Chondrocyte (in vitro differentiated cells): ENCODE measurements at places on chromosomes 7 and 10. TPM values are rescaled to one million over a fixed set of nuclear protein-coding genes. Genes with fewer than 3 reads are reported as not detected.
A peak's percentile ranks its signal among the peaks of the same experiment; 100 is the strongest.

GRCh38 chr7:44294325-44295069 is 30.9 kb downstream of the CAMK2B start:
- no peak overlapping the region for H3K27ac ChIP-seq
- no peaks in the 10 kb centered on the region for H3K4me1 ChIP-seq
- no peak overlapping the region for H3K4me3 ChIP-seq
- DNase-seq = no peak
- peaks cover 4% of the 10 kb centered on the region for H3K36me3 ChIP-seq

- H3K4me1 ChIP-seq = no peaks in the 10 kb centered on the region
- no peaks in the 10 kb centered on the region for H3K27me3 ChIP-seq
- H3K27ac ChIP-seq = no peak overlapping the region
- peaks cover 2% of the 10 kb centered on the region for H3K36me3 ChIP-seq
Measured at GRCh38 chr10:35027567-35027966, 62.6 kb downstream of the CUL2 start.

- H3K4me1 ChIP-seq = peaks cover 21% of the 10 kb centered on the region
- no peak overlapping the region for H3K4me3 ChIP-seq
- no peak for DNase-seq
- no peaks in the 10 kb centered on the region for H3K27me3 ChIP-seq
- H3K36me3 ChIP-seq = no peaks in the 10 kb centered on the region
Measured at GRCh38 chr7:13834328-13834761, 155.1 kb downstream of the ETV1 start.

GRCh38 chr10:72765051-72765745 is 73.3 kb downstream of the MCU start:
- H3K27me3 ChIP-seq = no peaks in the 10 kb centered on the region
- peaks cover 46% of the 10 kb centered on the region for H3K4me1 ChIP-seq
- DNase-seq = no peak
- H3K4me3 ChIP-seq = no peak overlapping the region
- peak overlapping the region; percentile 49 for H3K27ac ChIP-seq

GRCh38 chr7:120941064-120941463 is 9.5 kb upstream of the ING3 start:
- no peak for DNase-seq
- no peak overlapping the region for H3K27ac ChIP-seq
- peaks cover 4% of the 10 kb centered on the region for H3K27me3 ChIP-seq
- no peaks in the 10 kb centered on the region for H3K36me3 ChIP-seq

DNA sequence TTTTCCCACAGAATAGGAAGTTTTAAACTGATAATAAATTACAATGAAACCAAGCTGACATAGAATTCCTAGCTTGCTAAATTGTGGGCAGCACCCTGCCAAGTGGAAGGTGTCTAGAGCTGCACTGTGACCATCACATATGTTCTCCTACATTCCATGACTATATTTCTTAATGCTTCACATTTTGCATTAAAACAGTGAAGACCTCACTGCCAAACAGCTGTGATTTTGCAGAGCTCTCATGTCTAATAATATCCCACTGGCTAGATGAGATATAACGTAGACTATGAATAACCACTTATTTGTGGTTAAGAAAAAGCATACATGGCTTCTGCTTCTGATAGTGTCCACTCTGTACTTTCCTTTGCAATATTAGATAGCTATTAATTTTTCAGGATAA is 228.3 kb upstream of the TEX47 start:
- H3K27ac ChIP-seq = no peak overlapping the region
- no peaks in the 10 kb centered on the region for H3K27me3 ChIP-seq
- no peaks in the 10 kb centered on the region for H3K36me3 ChIP-seq

DNA sequence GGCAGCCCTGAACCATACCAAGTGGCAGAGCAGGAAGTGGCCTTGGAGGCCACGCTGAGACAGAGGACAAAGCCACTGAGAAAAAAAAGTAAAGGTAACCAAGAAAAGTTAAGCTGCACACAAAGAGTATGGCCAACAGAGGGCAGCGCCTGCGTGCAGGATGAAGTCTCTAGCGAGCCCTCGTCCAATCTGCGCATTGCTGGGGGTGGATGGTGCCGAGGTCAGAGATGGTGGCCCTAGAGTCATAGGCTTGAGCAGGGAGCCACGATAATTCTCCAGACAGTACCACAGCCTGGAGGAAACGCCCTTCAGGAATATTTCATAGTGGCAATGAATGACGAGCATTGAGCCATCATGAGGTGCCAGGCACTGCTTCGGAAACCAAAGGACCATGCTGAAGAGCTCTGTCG is 9.7 kb downstream of the ATP6V0E2 start:
- peaks cover 35% of the 10 kb centered on the region for H3K4me1 ChIP-seq
- H3K36me3 ChIP-seq = no peaks in the 10 kb centered on the region
- no peak overlapping the region for H3K4me3 ChIP-seq
- no peak for DNase-seq
- H3K27me3 ChIP-seq = no peaks in the 10 kb centered on the region

DNA sequence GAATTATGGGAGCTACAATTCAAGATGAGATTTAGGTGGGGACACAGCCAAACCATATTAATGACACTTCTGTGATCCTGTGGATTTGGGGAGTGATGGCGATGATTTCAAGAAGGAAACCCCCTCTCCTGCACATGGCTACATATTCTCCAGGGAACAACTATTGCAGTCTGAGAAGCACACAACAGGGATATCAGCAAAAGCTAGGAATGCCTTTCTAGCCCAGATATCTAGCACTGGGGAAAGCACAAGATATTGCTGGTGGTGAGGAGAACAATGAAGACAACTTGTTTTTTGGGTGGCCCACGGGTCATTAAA is 24.3 kb downstream of the EPDR1 start:
- no peak overlapping the region for H3K4me3 ChIP-seq
- no peak for DNase-seq
- no peaks in the 10 kb centered on the region for H3K36me3 ChIP-seq
- peaks cover 11% of the 10 kb centered on the region for H3K4me1 ChIP-seq

DNA sequence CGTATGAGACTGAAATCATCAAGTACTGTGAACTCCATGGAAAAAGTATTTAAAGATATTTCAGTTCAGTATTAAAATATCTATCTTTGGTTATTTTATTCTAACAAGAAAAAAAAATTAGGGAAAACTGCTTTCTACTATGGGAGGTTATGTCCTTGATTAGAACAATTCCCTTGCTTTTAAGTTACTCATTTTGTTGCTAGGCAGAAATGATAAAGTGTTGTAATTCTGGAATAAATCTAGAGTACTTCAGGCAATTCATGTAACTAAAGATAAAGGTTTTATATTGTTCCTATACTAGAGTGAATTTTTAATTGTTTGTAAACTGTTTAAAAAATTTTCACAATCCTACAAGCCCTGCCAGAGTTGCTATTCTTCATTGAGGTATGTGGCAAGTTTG is 92.0 kb downstream of the BBS9 start:
- H3K27me3 ChIP-seq = no peaks in the 10 kb centered on the region
- H3K4me1 ChIP-seq = peaks cover 4% of the 10 kb centered on the region
- no peaks in the 10 kb centered on the region for H3K36me3 ChIP-seq
- H3K27ac ChIP-seq = no peak overlapping the region

DNA sequence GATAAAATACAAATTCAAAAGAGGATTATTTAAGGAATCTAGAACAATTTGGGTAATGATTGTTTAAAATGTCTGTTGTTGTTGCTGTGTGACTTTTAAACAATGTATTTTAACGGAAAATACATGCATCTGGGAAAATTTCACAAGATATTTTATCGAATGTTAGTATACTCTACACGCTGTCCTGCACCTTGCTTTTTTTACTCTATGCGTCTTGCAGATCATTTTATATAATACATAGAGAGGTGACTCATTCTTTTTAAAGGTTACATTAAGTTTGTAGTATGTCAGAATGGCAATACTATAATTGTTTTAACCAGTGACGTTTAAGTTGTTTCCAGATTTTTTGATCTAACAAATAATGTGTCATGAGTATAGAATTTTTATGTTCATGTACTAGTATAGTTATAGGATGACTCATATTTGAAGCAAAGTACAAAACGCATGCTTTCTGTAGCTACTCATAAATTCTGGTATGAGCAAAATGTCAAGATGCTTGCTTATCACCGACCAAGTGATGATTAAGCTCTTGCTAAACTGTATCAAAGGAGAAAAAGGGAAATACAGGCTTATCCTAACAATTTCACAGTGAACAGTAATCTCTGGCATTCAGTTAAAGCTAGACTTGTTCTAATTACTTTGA is 4.9 kb downstream of the DKK1 start:
- peaks cover 62% of the 10 kb centered on the region for H3K4me1 ChIP-seq
- peak overlapping the region; percentile 93 for H3K27ac ChIP-seq
- H3K27me3 ChIP-seq = no peaks in the 10 kb centered on the region
- DNase-seq = no peak
- H3K4me3 ChIP-seq = peak overlapping the region; percentile 40

DNA sequence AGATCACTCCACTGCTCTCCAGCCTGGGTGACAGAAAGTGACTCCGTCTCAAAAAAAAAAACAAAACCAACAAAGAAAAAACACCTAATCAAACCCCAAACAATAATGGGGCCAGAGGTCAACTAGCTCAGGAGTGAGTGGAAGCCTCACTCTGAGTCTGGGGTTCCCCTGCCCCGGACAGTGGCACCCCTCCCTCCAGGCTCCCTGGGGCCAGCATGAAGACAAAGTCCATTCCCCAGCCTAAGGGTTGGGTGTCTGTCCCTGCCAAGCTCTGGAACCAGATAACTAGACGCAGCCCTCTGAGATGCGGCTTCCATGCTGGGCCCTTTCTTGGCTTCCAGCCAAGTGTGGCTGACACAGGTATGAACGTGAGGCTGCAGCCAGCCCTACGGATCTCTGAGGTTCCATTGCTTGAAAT is 1.7 kb upstream of the FUOM start:
- DNase-seq = no peak
- no peaks in the 10 kb centered on the region for H3K4me1 ChIP-seq
- H3K27ac ChIP-seq = no peak overlapping the region
- no peaks in the 10 kb centered on the region for H3K27me3 ChIP-seq
- H3K36me3 ChIP-seq = peaks cover 14% of the 10 kb centered on the region

DNA sequence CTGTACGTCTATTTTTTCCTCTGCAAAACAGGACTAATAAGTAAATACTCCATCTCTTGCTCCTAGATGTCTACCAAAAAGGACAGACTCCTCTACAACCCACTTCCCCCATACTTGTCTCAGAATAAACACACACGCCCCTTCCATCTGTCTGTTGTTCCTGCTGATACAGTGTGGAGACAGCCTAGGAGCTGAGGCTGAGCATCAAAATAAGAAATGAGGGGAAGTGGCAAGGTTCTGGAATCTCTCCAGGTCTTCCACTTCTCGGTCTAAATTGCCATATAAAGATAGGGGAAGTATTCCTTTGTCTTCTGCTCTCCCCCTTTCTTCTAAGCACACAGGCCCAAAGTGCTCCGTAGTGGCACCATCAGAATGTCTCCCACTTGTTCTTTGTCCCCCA is 30.8 kb upstream of the VSIR start:
- H3K4me3 ChIP-seq = no peak overlapping the region
- H3K4me1 ChIP-seq = no peaks in the 10 kb centered on the region
- H3K36me3 ChIP-seq = no peaks in the 10 kb centered on the region
- no peak for DNase-seq

DNA sequence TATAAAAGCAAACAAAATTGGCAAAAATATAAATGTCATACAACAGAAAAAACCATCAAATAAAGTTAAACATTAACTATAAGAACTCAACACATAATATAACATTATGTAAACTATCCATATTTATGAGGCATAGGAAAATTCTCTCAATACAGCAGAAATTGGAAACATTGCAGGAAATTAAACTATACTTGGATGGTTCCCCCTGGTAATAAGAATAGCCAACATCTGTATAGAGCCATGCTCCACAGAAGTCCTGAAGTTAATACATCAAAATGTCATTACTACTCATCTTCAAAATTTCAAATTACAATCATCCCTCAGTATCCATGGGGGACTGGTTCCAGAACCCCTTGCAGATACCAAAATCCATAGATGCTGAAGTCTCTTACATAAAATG is 350.5 kb downstream of the PARD3 start:
- no peak overlapping the region for H3K27ac ChIP-seq
- H3K36me3 ChIP-seq = no peaks in the 10 kb centered on the region
- H3K4me3 ChIP-seq = no peak overlapping the region
- no peak for DNase-seq

- H3K4me3 ChIP-seq = no peak overlapping the region
- no peak overlapping the region for H3K27ac ChIP-seq
- no peak for DNase-seq
- no peaks in the 10 kb centered on the region for H3K27me3 ChIP-seq
- no peaks in the 10 kb centered on the region for H3K36me3 ChIP-seq
- H3K4me1 ChIP-seq = no peaks in the 10 kb centered on the region
Measured at GRCh38 chr7:158121441-158122045, 466.1 kb downstream of the PTPRN2 start.

- peak overlapping the region; percentile 82 for H3K27ac ChIP-seq
- H3K36me3 ChIP-seq = peaks cover 4% of the 10 kb centered on the region
- peaks cover 55% of the 10 kb centered on the region for H3K4me1 ChIP-seq
- DNase-seq = no peak
Measured at GRCh38 chr10:58637352-58637751, 124.7 kb downstream of the BICC1 start.

DNA sequence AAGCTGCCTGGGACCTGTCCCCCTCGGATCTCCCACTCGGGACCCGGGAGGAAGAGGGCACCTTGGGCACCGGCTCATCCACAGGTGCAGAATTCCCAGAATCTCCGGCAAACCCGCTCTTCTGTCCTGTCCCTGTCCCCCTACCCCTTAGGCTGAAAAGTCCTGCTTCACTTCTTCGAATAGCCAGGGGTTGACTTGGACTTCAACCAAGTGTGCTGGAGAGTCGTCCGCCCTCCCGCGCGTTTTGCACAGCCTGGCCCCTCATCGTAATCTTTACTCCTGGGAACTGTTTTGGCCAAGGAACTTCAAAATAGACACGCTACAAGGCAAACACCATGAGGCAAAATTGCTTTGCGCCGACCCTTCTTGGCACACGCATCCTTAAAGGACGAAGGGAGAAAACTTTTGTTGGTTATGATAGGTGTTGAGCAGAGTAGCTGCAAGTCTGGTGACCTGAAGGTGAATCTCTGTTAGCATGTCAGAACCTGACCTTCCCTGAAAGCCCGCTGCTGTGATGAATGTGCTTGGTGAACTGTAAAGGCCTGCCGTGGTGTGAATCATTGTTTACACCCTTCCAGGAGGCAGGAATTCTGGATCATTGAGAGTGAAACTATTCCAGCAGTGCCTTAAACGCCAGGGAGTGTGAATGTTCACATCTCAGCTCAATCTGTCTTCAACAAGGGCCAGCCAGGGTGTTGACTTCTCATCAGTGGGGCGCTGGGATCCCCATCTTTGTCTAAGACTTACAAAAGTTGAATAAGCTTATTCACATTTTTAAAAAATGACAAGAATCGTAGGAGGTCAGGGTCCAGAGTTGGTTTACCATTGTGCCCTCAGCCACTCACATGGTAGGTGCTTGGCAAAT is 589 bp upstream of the RAPGEF5 start:
- H3K27ac ChIP-seq = no peak overlapping the region
- DNase-seq = no peak
- H3K27me3 ChIP-seq = peaks cover 18% of the 10 kb centered on the region
- peaks cover 2% of the 10 kb centered on the region for H3K36me3 ChIP-seq
- H3K4me1 ChIP-seq = peaks cover 15% of the 10 kb centered on the region
- peak overlapping the region; percentile 72 for H3K4me3 ChIP-seq

PIK3AP1 gene
- 9.7 to 12.4 TPM (median 9.9 TPM) in 3 replicates for total RNA-seq

RASSF4 gene
- 24.6 to 37.8 TPM (median 35.9 TPM) in 3 replicates for total RNA-seq

OR2F1 gene
- not detected in 3 replicates for total RNA-seq

GCK gene
- total RNA-seq = 0.31 to 0.44 TPM (median 0.37 TPM) in 3 replicates

PDZD7 gene
- total RNA-seq = 1.4 to 1.8 TPM (median 1.7 TPM) in 3 replicates
